ENCODE measurements at places on chromosomes 4 and X.

DNA sequence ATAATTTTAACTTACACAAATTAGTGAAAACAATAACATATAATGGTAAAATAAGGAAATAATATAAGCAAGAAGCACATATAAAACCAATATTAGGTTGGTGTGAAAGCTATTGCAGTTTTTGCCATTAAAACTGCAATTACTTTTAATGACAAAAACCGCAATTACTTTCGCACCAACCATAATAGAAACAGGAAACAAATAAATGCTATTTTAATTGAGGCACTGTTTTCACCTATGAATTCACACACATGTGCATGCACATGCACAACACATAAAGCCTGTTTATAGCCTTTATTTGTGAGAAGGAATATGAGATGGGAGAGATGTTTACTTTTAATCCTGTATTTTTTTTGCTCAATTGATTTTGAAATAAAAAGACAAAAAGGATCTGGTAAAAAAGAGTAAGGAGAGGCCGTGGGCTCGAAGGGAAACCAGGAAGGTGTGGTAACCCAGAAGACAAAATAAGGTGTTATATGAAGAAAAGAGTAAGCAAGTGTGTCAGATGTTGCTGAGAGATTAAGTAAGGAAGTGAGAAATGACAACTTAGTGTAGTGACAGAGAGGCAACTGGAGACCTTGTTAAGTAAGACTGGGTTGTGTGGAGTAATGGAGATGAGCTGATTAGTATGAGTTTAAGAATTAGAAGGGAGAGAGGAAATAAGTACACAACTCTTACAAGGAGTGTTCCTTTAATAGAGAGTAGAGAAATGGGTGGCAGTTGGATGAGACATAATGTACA, 69.0 kb downstream of the KLHL13 start:
- DNase-seq: no peak

DNA sequence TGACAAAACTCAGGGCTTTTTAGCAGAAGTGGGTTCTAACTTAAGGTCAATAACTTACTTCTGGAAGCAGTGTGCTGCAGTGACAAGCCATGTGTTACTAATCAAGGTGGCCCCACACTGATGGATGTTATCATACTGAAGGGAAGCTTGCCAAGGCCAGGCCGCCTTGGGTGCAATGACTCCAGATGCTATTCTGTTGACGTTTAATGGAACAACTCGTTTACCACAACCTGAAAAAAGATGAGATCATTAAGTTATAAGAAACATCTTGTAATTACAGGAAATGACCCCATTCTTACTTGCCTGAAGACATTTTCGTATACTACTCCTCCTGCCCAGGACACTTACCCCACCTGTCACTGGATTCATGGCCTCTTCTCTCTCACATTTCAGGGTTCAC, 38.9 kb upstream of the TMPRSS11D start:
- DNase-seq: no peak

- DNase-seq: no peak
These were observed 27.4 kb downstream of the KLF3 start for GRCh38 chr4:38691251-38692008.

DNA sequence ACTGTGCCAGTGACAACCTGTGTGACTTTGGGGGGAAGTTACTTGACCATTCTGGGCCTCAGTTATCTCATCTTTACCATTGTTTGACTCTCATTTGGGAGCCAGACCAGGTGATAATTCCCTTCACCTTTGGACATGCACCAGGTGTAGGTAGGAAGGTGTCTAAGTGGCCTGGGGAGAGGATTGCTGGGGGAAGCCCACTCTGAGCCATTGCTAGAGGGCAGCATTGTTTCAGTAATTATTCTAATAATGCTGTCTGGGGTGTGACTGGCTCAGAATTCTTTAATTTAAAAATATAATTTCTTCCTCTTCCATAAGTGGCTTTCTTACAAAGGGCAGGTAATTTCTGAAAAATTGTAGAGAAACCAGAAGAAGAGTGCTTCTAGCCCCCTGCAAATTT, 104.3 kb downstream of the RTL9 start:
- no peak for DNase-seq

- DNase-seq: no peak
These were observed 93.3 kb downstream of the NAA11 start for GRCh38 chr4:79232540-79232939.

- DNase-seq: no peak
These were observed 140.9 kb upstream of the HPGD start for GRCh38 chr4:174663216-174663615.

GRCh38 chr4:125135652-125136051, 179.1 kb upstream of the FAT4 start:
- DNase-seq: no peak

- DNase-seq: no peak
These were observed 100.3 kb upstream of the FGF16 start for GRCh38 chrX:77346859-77347258.

GRCh38 chr4:184167576-184167975, 50.1 kb downstream of the ENPP6 start:
- DNase-seq: no peak
